Thoracic aorta (tissue), 2 donors: ENCODE measurements at places on chromosomes 4 and X.

- no peak for DNase-seq
These were observed 251.3 kb upstream of the CENPE start for GRCh38 chr4:103449296-103450023.

DNA sequence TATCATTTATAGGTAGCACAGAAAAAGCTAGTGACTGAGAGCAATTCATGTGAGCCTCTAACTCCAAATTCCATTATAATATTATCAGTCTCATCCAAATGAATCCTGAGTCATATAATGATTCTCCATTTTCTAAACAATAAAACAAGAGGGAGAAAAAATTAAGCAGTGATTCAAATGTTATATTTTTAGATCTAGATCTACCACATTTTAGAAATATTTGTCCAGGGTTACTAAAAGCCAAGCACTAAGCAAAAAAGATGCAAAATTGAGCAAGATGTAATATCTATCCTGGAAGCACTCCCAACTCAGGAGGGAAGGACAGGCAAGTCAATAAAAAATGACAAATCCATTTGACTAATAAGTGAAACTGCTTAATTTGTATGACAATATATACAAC lies 172.8 kb downstream of the FBXW7 start:
- DNase-seq = no peak

- no peak for DNase-seq
These were observed 154.6 kb downstream of the FMR1NB start for GRCh38 chrX:148135738-148136137.

- DNase-seq = no peak
These were observed 4.9 kb downstream of the OPHN1 start for GRCh38 chrX:68428431-68428830.

GRCh38 chrX:69139516-69139915 lies 25.7 kb downstream of the PJA1 start:
- DNase-seq = no peak

DNA sequence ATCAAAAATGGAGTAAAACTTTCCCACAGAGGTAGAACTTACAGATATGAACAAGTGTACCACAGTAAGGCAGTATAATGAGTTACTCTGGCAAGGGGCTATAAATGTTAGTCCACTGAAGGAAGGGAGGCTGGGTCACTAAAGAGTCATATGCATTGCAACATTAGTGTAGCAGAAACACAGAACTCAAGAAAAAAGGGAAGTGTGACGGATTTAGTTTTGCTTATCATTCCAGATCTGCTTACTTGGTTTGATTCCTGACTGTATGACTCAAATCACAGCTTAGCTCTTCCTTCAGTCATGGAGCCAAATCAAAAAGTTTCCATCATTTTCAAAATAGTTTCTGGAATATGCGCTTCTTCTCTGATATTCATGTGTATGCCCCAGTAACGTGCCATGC lies 148.7 kb downstream of the FSTL5 start:
- no peak for DNase-seq

GRCh38 chr4:165308166-165308565 lies 19.3 kb upstream of the MSMO1 start:
- DNase-seq = no peak

- no peak for DNase-seq
These were observed 102.2 kb downstream of the PTCHD1 start for GRCh38 chrX:23436875-23437274.

- no peak for DNase-seq
These were observed 531 bp downstream of the DGKQ start for GRCh38 chr4:972651-973424.

GRCh38 chrX:136021160-136021559 lies 35.9 kb downstream of the SLC9A6 start:
- DNase-seq = no peak

GRCh38 chr4:61522312-61522711 lies 322.2 kb downstream of the ADGRL3 start:
- DNase-seq = no peak

DNA sequence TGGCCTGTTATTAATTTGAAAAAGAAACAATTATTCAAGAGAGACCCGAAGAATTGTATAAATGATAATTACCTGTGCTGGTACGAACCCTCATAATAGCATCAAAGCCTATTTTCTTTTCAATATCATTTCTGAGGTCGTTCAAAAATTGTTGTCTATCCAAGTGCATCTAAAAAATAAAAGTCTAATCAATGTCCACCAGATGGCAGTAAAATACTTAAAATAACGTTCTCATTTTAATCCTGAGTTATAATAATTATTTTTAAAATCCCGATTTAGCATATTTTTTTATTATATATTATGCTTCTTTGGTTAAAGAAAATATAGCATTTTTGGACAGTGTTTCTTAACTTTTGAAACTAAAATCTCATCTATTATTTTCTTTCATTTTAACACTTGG lies 55.7 kb downstream of the METTL14 start:
- no peak for DNase-seq

- no peak for DNase-seq
These were observed 704 bp upstream of the SEPSECS start for GRCh38 chr4:25160714-25161592.

DNA sequence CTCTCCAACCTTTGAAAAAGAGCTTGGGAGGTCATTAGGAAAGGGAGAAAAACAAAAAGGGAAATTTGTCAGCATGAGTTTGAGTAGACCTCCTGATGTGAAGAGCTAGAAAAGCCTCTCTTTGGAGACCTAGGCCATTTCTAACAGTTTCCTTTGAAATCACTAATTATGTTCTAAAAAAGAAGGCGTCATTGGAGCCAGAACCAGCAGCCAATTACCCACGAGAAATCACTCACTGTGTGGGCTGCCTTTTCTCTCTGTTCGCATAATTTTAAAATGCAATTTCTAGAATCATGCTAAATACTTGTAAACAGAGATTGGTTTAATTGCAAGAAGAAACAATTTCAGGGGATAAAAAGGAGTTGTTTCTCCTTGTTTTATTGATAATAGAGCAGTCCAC lies 246.3 kb upstream of the GATB start:
- DNase-seq = no peak

- DNase-seq = no peak
These were observed 19.7 kb upstream of the ABCG2 start for GRCh38 chr4:88177983-88178625.

- no peak for DNase-seq
These were observed 72.4 kb downstream of the YIPF6 start for GRCh38 chrX:68571292-68571609.

GRCh38 chr4:30763321-30763727 lies 43.2 kb downstream of the PCDH7 start:
- DNase-seq = no peak

DNA sequence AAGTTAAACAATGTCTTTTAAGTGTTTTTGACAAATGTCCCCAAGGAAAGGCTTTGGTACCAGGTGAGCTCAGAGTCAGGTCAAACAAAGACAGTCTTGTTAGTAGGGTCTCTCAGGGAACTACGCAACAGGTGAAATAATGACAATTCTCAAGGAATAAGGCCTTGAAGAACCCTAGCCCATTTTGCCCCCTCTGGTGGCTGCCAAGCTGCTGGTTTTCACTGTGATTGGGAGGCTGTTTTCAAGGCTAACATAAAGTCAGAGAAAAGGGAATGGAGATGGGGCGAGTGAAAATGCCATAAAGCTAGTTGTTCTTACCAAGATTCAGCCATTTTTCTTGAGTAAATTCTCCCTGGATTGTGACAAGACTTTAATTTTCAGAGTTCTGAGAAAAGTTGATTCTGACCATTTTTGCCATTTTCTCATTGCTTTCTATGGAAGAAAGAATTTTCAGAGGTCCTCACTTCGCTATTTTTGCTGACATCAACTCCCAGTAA lies 58.7 kb downstream of the RWDD4 start:
- DNase-seq = no peak

DNA sequence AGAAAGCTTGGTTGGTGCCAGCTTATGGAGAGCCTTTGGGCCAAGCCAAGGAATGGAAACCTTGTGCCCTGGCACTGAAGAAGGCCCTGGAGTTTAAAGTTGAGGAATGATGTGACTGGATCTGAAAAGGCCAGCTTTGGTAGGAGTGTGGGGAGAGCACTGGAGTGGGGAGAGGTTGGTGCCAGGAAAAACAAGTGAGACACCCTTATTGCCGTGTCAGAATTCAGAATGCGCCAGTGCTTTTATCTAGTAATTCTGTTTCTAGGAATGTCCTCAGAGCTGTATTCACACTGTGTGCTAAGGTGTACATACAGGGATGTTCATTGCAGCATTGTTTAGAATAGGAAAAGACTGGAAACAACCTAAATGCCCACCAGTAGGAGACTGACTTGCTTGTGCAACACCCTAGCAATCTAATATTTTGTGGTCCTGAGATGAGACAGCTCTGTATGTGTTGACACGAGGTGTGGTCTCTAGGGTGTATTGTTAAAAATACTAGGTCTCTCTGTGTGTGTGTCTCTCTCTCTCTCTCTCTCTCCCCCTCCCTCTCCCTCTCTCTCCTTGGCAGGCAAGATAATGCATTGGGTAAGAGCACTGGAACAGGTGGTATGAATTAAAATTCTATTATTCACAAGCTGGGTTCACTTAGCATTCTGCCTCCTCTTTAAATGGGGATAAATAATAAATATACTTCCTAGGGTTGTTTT lies 107.8 kb downstream of the GATB start:
- no peak for DNase-seq

DNA sequence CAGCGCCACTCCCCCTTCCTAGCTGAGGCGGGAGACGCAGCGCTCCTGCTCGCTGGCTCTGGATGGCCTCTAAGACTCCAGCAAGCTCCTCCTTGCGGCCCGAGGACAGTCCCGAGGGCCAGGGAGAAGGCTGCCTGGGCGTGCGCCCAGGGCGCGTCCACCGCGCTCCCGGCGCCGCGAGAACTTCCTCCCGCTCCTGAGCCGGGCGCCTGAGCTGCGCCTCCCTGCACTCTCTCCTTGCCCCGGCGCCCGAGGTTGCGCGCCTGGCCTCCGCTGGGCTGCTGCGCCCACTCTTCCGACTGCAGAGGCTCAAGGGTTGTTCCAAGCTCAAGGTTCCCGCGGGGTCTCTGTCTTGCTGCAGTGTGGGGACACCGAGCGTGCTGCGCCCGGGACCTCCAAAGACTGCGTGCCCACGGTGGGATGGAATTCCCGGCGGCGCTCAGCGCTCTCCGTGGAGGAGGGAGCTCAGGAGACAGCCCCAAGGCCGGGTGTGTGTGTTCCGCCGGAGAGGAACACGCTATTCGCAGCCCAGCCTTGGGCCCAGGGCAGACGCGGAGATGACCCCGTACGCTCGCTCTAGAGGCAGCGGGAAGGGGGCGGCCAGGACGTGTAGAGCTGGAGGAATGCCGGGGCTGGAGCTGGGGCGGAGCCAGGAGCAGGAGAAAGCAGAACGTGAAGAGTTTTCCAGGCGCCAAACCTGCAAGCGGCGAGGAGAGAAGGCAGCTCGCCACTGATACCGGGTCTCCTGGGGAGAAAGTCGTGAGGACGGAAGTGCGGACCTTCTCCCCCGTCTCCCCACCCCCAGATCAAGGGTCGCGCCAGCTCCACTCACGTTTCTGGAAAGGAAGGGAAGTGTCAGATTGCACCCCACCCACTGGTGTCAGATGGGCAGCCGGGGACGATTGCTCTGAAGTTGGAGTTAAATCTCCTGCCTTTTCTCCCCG lies at the start of gene ARHGAP6:
Gene ARHGAP6 (minus strand): TSS at position 753 of the 944 bp plus-strand sequence. CDS start 1,092 bp downstream, outside the sequence.
- DNase-seq = no peak

GRCh38 chr4:106681381-106681921 lies 312.9 kb upstream of the GIMD1 start:
- DNase-seq = no peak
